ENCODE measurements at places on chromosomes 7 and 10. TPM values are rescaled to one million over a fixed set of nuclear protein-coding genes. Genes with fewer than 3 reads are reported as not detected.

DNA sequence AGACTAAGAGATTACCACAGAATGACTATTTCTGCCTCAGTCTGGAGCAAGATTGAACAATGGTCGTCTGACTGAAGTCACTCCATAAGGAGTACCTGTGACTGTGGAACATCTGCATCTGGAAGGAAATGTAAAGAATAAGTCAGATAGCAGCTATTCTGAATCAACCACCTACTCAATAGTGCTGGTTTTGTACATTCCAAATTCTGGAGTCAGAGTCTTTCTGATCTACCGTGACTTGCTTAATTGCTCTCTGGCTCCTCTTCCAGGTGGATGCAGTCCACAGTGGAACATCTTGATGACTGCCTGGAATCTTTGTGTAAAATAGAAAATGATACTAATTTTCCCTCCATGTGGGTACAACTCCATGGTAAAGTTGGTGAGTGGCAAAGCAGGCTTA is 156.3 kb upstream of the SEMA3C start:
- no peak for DNase-seq

DNA sequence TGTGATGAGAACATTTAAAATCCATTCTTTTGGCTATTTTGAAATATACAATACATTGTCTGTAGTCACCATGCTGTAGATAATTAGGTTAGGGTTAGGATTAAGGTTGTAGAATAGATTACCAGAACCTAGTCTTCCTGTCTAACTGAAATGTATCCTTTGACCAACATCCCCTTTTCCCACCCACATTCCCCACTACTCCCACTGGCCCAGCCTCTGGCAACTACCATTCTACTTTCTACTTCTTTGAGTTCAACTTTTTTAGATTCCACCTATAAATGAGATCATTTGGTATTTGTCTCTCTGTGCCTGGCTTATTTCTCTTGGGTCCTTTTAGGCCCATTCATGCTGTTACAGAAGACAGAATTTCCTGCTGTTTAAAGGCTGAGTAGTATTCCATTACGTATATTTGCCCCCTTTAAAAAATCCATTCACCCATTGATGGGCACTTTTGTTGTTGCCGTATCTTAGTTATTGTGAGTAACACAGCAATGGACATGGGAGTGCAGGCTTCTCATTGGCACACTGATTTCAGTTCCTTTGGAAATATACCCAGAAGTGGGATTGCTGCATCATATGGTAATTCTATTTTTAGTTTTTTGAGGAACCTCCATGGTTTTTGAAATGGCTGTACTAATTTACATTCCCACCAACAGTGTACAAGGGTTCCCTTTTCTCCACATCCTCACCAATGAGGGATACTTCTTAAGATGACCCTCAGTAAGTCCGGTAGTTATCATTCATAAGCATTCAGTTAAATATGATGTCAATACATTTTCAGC is 104.0 kb downstream of the RALA start:
- no peak for DNase-seq

GRCh38 chr10:80455461-80456349 is 1.6 kb downstream of the TSPAN14 start:
- DNase-seq = no peak

GRCh38 chr7:140261522-140261921 is 84.7 kb upstream of the KDM7A start:
- DNase-seq = no peak

DNA sequence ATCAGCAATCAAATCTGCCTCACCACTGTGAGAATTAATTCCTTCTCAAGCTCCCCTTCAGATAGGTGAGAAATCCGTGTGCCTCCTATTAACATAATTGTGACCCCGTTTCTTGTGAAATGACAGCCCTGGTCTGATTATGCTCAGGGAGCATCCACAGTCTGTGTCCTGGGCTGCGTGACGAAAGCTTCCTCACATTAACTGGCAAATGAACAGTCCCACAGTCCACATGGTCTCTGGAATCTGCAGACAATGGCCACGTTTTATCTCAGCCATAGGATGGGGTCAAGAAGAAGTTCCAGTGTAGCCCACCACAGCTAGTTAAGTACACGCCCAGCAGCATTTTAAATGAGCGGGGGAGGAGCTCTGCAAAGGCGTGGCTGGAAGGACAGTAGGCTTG is 229.2 kb downstream of the RPS24 start:
- DNase-seq = no peak

VWA2 gene
- not detected for total RNA-seq

MMD2 gene
- total RNA-seq = not detected

DNA sequence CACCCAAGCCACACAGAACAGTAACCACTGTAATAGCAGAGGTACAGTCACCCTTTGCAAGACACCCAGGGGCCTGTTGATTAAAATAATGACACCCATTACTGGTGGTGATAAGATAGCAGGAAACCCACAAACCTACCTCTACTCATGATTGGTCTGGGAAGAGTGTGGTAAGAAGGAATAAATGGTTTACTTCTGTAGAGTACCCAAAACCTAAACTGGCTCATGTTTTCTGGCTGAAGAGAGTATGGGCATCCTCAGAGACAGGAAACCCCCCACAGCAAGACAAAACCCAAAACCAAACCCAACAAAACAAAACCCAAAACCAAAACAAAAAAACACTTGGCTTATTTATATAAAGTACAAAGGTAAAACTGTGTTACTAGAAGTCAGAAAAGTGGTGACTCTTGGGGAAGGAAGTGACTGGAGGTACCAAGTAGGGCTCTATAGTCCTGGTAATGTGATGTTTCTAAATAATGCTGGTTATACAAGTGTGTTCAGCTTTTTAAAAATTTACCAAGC is 15.5 kb upstream of the DNAJB12 start:
- no peak for DNase-seq

- DNase-seq = no peak
These were observed 54.9 kb downstream of the PDGFA start for GRCh38 chr7:464454-465401.

GRCh38 chr10:67140641-67141040 is 214.8 kb downstream of the LRRTM3 start:
- no peak for DNase-seq

DNA sequence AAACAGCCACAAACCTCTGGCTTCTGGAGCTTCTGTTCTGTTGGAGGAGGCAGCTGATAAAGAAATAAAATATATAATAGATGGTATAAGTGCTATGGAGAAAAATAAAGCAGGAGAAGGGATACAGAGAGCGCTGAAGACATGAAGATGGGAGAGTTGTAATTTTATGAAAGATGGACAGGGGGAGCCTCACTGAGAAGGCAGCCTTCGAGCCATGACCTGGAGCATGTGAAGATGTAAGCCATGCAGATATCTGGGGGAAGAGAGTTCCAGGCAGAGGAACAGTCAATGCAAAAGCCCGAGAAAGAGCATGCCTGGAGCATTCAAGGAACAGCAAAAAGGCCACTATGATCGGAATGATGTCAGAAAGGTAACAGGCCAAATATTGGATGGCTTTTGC is 187.5 kb downstream of the KIAA1217 start:
- DNase-seq = no peak

DNA sequence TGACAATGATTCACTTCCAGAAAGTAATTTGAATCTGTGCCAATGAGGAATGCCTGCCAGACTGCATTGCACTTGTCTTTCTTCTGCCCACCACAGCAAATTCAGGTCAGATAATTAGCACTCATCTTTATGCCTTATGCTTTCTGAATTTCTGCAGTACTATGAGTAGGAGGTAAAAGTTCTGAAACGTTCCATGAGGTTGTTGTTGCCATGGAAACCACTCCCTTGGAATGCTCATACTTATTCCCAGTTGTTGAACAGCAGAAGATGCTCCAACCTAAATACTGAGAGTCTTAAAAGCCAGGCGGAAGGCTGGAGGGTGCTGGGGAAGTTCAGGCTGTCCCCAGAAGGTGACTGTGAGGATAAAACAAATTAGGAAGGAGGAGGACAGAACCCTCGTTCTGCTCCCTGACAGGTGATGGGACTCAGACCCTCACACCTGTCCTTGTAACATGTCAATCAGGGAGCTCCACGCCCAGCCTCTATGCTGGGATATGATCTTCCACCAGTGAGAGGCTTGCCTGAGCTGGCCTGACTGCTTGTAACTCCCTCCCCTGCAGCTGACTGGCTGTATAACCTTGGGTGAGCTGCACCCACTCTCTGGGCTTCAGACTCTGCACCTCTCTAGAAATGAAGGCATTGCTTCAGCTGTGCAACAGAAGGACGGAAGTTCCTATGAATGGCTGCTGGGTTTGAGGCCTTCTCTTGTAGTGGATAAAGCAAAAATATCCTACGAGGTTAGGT is 554.3 kb upstream of the MGMT start:
- DNase-seq = no peak

GRCh38 chr7:91784469-91784868 is 96.0 kb downstream of the MTERF1 start:
- peak; percentile 55 for DNase-seq

DNA sequence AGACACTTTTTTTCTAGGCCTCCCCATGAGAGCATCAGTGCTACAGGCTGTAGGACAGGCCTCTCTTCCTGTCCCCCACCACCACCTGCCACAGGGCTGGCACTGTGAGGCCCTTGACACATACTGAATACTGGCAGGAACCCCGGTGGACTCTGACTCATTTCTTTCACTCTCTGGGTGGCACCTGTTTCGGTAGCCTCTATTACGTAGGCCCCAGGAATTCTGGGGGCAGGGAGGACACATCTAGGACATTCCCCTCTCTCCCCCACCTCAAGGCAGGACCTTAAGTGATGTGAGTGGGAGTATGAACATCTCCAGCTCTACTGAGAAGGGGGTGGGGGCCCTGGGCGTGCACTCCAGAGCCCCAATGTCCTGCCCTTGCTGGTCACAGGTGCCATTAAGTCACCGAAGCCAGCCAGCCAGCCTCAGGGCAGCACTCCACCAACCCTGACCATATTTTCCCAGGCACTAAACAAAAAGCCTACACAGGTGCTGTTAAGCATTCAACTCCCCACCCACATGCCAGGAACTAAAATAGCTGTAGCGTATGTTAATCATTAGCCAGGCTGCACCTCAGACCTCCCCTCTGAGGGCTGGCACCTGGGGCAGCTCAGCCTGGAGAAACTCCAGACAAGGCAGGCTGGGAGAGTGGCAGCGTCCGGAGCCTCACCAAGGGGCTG is 8.9 kb downstream of the ANXA11 start:
- peak; percentile 90 for DNase-seq

PDK4 gene
- 0.07 TPM for total RNA-seq

DNA sequence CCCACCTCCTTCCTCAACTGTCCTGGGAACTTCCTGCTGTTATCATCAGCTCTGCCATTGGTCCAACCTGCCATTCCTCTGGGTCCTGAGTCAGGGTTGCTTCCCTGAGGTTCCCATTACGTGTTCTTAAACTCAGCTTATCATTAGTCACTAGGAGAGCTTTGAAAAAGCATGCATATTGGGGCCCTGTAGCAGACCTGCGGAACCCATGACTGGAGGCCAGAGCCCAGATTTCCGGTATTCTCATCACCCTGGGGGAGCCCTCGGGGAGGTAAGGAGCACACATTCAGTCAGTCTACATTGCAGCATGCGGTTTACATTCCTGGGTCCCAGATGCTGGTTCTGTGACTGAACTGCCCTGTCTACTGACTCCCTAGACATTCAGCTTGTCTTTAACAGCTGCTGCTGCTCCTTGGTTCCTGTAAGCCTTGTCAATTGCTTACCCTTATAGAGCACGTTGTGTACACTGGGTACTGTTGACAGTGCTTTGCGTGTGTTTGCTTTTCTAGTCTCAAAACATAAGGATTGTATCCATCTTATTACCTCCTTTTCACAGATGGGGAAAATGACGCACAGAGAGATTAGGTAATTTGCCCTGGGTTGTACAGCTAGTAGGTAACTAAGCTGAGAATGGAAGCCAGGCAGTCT is 12.8 kb downstream of the CDHR3 start:
- DNase-seq = peak; percentile 44

DNA sequence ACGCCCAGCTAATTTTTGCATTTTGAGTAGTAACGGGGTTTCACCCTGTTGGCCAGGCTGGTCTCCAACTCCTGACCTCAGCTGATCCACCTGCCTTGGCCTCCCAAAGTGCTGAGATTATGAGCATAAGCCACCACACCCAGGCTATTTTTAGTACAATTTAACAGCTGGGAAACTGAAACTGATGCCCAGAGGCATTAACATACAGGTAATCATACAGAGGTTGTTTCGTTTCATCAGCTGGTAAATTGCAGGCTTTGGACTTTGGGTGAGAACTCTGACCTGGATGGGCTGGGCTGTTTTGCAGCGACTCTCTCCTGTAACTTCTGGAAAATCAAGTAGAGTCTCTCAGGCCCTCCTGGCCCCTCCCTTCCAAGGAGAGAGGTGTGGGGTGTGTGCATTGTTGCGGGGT is 6.2 kb upstream of the ACHE start:
- DNase-seq = no peak

GRCh38 chr10:98488669-98489430 is 42.1 kb upstream of the HPS1 start:
- DNase-seq = no peak

DNA sequence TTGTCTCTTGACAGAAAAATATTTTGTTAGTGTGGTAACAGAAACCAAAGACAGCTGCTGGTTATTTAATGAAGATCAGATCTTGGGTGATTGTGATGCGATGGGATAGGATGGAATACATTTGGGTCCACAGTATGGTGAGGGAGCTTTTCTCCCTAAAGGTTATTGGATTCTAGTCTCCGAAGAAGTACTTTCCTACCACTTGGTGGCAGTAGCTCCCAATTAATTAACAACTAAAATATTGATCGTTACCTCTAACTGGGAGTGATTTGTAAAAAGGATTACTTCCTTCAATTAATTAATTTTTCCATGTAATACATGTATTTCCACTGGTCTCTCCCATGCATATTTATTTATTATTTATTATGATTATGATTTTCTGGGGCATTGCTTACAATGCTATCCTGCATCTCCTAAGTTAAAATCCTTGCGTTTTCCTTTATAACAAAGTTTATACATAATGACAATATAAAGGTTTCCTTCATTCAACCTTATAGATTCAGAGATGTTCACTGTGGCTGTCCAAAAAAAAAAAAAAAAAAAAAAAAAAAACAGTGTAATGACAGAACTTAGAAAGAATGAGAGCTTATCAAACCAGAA is 25.6 kb downstream of the TMEM196 start:
- peak; percentile 46 for DNase-seq

LRRN3 gene
- not detected for total RNA-seq

Measured in A172 (cell line).